ENCODE measurements at places on chromosomes 4 and X. TPM values are rescaled to one million over a fixed set of nuclear protein-coding genes. Genes with fewer than 3 reads are reported as not detected.

DNA sequence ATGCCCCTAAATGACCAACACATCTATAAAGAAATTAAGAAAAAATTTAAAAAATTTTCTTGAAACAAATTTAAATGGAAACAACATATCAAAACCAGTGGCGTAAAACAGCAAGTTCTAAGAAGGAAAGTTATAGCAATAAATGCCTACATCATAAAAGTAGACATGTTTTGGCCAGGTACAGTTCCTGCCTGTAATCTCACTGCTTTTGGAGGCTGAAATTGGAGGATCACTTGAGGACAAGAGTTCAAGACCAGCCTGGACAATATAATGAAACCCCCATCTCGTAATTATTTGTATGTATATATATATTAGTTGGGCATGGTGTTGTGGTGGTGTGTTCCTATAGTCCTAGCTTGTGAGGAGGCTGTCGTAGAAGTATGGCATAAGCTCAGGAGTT lies 672.4 kb upstream of the GRID2 start:
- no peak for DNase-seq

GRCh38 chr4:7313347-7313811 lies 121.0 kb downstream of the SORCS2 start:
- no peak for DNase-seq

DNA sequence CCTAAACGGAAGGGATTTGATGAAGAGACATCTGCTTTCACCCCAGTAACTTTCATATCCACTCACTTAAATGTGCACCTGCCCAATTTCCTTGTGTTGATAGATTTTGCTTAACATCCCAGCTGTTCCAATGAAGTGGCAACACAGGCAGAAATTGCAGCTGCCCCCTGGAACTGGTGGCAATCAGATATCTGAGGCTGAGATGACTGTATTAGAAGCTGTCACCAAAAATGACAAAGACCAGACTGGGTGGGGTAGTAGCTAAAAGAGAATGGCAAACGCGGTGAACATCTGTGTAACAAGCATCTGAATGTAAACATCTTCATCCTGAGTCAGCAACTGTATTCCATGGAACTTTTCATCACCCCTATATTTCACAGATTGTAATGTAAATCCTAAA lies 17.1 kb downstream of the GABRA2 start:
- DNase-seq: no peak

DNA sequence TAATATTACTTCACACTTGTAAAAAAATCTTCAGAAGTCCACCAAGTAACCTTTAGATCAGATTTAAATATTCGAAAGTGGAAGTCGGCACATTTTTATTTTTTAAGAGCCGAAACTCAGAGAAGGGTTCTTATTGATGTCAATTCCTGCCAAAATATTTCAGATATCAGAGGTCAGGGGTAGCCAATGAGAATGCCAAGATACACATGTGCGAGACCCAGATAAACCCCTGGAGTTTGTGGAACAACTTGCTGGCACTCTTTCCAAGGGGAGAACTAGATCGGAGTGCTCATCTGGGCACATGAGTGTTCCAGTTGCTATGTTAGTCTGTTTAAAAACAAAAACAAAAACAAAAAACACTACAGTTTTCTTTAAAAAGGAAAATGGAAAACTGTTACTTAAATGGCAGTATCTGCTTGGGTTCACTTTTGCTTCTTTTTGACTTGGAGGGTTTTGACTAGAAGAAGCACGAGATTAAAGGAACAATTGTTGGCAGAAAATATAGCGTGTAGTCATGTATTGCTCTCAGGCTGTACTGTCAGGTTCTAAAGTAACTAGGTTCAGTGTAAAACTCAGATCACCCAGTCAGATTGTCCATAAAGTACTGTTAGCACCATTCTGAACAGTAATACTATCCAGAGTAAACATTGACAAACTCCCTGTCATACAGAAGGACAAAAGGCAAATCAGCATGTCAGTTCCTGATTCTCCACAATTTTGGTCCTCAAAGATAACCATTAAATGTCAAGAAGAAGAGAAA lies 188.0 kb upstream of the PACRGL start:
- DNase-seq: no peak

DNA sequence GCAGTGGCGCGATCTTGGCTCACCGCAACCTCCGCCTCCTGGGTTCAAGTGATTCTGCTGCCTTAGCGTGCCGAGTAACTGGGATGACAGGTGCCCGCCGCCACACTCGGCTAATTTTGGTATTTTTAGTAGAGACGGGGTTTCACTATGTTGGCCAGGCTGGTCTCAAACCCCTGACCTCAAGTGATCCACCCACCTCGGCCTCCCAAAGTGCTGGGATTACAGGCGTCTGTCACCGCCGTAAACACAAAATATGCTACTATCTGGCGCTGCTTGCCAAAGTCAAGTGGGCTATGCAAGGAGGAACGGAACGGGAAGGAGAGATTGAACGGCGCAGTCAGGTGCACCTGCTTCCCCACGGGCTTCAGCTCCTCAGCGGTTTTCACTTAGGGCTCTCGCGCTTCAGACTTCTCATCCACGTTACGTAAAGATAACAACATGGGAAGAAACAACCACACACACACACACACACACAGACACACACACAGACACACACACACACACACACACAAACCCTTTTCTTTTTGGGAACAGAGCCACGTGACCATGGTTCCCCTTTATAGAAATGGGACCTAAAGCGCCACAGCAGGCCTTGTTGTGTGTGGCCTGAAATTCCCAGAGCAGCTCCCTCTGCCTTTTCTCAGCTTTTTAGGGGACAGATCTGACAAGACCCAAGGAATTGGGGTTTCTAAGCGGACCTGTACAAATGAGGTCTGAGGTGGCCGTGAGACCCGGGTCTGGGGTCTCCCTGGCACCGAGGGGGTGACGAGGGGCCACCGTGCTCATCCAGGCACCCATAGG lies 1.5 kb downstream of the P2RY8 start:
- no peak for DNase-seq

DNA sequence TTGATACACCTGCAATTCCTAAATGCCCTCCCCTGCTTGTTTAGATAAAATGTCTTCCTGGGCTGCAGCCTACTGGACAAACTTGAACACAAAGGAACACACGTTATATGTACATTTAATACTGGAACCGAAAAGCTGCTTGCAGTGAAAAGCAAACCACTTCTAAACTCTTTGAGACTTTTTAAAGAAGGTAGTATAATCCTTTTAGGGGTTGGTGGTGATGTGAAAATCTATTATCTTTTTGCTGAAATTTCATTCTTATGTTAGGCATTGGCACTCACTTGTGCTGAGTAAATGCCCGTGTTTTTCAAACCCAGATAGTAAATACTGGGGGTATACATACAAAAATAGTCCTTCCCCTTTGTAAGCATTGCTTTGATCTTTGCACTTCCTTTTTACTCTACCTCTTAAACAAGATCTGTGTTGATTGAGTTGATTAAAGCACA lies 2.2 kb downstream of the NFKB1 start:
- DNase-seq: no peak

- no peak for DNase-seq
Observed at GRCh38 chrX:37759878-37760418, 19.9 kb upstream of the CYBB start.

- no peak for DNase-seq
Observed at GRCh38 chrX:155023907-155024833, 1.6 kb upstream of the F8 start.

- no peak for DNase-seq
Observed at GRCh38 chr4:141501395-141501794, 135.0 kb upstream of the IL15 start.

- no peak for DNase-seq
Observed at GRCh38 chr4:41859087-41859486, 76.1 kb upstream of the TMEM33 start.

The HTR2C gene
- not detected for total RNA-seq

The CYBB gene
- 0.38 TPM for total RNA-seq

The GPR50 gene
- not detected for total RNA-seq

Data from kidney epithelial cell (primary cell).